ENCODE measurements at places on chromosomes 11 and 22. TPM values are rescaled to one million over a fixed set of nuclear protein-coding genes. Genes with fewer than 3 reads are reported as not detected.
A peak's percentile ranks its signal among the peaks of the same experiment; 100 is the strongest.

DNA sequence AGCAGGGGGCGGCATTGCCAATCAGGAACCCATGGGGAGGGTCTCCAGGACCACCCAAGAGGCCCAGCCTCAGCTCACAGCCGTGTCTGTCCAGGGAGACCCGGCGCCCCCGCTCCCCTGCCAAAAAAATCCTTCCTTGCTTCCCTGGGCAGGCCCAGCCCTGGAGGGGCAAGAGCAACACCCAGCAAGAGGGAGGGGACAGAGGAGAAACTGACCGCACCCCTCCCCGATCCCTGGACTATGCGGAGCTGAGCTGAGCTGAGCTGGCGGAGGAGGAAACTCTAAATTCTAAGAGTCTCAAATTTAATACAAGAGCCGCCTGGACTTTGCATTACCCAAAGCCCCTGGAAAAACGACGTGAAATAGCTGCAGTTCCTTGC, 52.0 kb upstream of the SHISAL1 start:
- no peak for DNase-seq

DNA sequence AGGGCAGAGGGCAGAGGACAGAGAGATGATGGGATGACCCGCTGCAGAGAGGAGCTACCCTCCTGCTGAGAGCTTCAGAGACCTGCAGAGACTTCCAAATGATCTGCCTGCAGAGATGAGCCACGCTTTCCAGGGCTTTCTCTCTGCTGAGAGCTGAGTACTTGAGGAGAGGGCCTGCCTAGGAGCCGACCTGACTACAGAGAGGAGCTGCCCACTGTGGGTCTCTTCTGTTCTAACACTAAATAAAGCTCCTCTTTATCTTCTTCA, 45.9 kb upstream of the SC5D start:
- no peak for DNase-seq

DNA sequence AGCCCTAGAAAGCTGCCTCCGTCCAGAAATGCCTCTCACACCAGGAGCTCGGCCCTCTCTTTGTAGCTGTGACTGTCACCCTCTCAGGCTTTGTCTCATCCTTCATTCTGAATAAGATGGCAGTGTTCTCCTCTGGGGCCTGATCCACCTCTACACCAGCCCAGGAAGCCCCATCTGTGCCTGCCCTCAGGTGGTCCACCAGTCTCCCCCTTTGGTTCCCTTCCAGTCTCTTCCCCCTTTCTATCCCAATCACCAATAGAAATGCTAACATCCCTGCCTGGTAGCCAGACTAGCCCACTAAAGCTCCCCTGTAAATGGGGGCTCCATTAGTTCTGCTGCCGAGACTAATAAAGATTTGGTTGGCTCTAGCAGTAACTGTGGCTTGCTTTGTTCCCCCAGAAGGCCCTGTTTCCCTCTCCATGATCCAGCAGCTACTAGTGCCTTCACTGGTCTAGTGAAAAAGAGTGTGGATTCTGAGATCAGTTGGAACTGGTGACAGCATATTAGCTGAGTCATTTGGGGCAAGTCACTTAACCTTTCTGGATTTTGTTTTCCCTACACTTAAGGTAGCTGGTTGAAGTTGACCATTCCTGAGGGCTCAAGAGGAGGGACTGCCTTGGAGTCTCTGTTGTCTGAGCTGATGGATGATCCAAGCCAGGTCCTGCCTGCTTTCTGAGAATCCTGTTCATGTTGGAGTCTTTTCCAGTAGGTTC, 16.2 kb downstream of the PLEKHB1 start:
- DNase-seq = no peak

- no peak for DNase-seq
These were observed 45.4 kb upstream of the YWHAH start for GRCh38 chr22:31898926-31899325.

DNA sequence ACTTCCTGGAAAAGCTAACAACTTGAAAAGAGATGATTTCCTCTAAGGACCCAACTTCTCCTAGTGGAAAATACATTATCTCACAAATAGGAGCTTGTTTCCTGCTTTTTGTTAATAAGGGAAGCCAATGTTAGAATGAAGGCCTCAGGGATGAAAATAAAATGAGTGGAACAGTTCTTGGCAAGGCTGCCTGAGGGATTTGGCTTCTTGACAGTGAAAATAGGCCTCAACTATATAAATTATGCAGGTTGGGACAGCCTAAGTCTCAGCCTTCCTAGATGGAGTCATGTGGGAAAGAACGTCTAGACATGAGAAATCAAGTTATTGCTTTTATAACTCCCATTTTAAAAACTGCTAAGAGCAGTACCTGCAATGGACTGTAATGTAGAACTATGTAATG, 92.8 kb upstream of the FIBIN start:
- DNase-seq = no peak

GRCh38 chr11:97622795-97623194, 1233.0 kb downstream of the JRKL start:
- DNase-seq = no peak

GRCh38 chr11:61787928-61788491, 4.4 kb downstream of the TMEM258 start:
- DNase-seq = no peak

- DNase-seq = no peak
These were observed 9.8 kb downstream of the PACSIN2 start for GRCh38 chr22:43005106-43005505.

- no peak for DNase-seq
These were observed 92.6 kb downstream of the DEPDC5 start for GRCh38 chr22:31846161-31847115.

DNA sequence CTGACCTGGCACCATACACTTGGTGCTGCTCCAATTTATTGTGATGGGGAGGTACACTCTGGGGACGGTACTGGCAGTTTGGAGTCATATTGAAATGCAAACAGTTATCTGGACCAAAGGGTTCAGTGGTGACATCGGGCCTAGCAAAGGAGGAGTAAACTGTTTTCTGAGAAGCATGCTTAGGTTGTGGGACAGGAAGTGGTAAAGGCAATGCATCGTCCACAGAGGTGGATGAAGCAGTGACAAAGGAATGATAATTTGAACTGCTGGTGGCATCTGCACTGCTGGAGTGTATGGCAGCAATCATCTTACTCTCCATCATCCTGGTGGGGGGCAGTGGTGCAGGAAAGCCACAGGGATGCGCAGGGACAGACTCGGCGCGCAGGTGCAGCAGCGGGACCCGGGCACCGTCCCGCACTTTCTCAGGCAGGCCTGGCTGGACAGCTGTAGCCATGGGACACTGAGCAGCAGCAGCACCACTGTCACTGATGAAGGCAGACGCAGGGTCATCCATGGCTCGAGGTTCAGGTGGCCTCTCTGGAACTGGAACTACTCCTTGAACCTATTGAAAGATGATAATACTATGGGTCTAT, 28.0 kb upstream of the TP53AIP1 start:
- DNase-seq = no peak

DNA sequence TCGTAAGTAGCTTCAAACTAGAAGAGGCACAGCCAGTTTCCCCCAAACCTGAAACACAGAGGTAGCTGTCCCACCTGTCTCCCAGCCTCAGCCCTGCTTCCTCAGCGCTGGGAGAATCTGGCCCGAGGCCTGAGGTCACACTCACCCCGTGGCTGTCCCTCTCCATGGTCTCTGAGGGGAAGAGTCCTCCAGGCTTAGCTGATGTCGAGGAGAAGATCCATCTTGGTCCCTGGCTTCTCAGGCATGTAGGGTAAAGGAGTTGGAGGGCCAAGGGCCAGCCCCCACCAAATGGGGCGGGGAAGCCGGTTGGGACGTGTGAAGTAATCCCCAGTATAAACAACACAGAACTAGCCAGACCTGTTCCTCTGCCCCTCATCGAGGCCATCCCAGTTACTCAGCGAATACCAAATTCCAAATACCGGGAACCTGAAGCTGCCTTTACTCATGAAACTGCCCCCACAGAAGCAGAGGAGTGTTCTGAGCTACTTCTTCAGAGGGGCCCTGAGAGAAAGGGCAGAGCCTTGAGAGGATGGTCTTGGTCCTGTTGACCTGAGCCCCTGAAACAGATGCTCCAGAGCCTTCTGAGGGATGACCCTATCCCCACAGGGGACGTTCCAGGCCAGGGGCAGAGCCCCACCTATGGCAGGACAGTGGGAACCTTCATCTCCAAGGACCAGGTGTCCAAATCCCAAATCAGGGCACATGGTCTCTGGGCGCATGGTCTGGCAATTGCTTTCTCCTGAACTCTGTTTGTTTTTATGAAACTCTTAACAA, at the start of gene TMPRSS13:
TMPRSS13 (minus strand) TSS at position 261 of the 774 bp plus-strand sequence; CDS start at position 166, 95 bp downstream.
- peak; percentile 31 for DNase-seq

DNA sequence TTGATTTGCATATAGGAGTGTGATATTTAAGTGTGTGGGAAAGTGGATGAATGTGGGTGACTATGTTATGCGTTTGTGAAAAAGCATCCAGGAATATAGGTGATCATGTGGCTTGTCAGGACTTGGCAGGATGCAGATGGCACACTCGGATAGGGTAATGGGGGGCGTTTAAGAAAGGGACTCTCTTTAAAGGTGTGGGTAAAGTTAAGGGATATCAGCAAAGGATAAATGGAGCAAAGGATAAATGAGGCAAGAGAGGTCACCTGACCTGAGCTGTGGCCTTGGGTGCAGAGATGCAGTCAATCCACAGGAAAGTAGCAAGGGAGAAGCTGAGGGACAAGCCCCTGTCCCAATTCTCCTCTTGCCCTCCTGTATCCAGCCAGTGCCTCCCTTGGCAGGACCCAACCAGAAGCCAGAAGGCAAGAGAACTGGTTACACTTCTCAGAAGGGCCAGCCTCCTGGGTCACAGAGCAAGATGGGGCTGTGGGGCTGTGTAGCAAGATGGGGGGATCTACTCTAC, 47.5 kb upstream of the GRAMD1B start:
- DNase-seq = no peak

DNA sequence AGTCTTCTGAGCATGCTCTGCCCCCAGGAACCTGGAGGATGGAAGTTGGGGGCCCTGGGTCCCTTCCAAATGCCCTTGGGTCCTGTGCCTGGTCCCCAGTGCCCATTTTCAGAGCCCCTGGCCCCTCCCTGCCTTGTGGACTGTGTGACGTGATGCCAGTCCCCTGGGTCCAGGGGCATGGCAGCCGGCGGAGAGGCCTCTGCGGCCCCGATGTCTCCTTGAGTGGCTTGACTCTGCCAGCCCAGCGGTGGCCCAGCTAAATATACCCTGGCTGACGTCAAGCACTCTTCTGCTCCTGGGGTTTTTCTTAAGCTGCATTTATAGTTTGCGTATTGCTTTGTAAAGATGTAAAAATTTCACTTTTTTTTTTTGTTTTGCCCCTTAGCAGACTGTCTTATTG, 35.2 kb upstream of the PARVG start:
- DNase-seq = no peak

DNA sequence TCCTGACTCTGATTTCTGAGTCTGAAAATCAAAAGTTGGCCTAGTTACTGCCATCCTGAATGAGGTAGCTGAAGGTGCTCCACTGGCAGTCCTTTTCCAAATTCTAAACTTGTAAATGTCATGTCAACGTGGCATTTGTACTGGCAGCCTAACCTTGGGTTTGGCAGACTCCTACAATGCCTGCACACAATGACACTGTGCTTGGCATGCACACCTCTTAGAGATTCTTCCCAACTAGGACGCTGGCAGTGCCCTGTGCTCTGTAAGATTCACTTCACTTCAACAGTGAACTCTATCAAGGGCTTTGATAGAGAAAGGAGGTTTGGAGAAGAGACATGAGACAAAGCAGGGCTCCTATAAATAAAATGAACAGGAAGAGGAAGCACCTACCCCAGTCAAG, 21.9 kb upstream of the PPP2R1B start:
- DNase-seq = no peak

- DNase-seq = no peak
These were observed 222.5 kb downstream of the TBC1D22A start for GRCh38 chr22:46984751-46985506.

DNA sequence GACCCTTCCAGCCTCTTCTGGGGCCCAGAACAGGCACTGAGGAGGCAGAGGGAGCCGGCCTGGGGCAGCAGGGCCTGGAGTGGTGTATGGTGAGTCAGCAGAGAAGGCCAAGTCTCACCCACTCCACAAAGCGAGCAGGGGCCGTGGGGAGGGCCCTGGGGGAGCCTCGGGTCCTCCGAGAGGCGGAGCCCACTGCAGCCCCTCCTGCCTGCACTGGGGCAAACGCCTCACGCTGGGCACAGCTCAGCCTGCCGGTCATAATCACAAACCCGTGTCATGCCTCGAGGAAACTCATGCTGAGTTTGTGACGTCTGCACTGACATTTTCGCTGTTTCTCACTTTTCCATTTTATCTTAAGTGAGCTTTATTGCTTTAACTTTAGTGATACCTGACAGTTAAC, 38.4 kb downstream of the TOLLIP start:
- DNase-seq = no peak

DNA sequence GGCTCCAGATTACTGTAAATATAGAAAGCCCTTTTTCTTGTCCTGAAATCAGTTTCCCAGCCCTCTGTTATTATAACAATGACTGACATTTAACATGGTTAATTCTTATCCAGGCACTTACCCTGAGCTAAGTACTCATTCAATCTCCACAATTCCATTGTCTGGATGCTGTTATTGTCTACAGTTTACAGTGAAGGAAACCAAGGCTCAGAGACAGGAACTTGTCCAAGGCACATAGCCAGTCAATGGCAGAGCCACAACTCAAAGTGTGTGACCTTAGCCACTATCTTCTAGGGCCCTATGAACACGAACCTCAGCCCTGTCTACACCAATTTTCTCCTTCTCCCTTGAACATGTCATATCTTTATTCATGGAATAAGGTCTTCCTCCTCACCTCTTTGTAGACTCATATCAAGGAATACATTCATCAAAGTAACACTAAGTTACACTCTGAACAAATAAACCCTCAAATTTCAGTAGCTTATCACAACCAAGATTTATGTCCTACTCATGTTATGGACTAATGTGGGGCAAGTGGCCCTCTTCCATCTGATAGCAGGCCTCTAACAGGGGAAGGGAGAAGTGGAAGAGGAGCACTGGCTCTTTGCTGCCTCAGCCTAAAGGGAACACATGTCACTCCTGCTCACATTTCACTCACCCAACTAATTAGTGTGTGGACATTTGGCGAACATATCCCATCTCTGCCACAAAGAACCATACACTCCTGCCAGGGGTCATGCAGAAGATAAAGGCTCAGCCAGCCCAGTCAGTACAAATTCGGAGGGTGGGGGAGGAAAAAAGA, 39.3 kb upstream of the APLNR start:
- DNase-seq = no peak

TRIM3 gene
- total RNA-seq = 6.1 TPM

PIK3C2A gene
- total RNA-seq = 37.3 TPM

OR51E1 gene
- not detected for total RNA-seq

FXYD2 gene
- total RNA-seq = 1.5 TPM

CADM1 gene
- 0.50 TPM for total RNA-seq

CBX7 gene
- total RNA-seq = 11.1 TPM

CARD18 gene
- not detected for total RNA-seq

ART1 gene
- not detected for total RNA-seq
